GM12891 (cell line): ENCODE measurements at places on chromosomes 13 and 19.

- DNase-seq, result no peak
Observed at GRCh38 chr13:114152285-114152645, 19.8 kb upstream of the RASA3 start.

GRCh38 chr13:93146584-93147297, 79.9 kb upstream of the GPC6 start:
- DNase-seq, result no peak

DNA sequence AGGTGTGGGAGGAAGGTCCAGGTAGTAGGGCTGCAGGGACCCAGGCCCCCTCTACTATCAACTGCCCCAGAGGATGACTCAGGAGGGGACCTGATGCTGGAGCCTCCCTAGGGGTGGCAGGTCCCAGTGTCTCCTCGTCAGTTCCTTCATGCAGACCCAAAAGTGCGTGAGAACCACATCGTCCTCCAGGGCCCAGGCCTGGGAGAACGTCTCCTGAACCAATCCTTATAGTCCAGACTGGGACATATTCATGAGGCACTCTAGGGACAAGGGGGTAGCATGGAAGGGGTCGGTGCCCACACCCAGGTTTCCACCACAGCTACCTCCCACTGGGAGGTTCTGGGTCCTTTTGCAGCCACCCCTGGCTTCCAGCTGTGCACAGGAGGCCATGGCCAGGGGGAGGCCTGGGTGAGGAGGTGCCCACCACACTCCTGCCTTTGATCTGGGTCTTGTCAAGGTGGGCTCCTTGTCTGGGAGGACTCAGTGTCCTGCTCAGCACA, 38.0 kb upstream of the TPM4 start:
- no peak for DNase-seq

DNA sequence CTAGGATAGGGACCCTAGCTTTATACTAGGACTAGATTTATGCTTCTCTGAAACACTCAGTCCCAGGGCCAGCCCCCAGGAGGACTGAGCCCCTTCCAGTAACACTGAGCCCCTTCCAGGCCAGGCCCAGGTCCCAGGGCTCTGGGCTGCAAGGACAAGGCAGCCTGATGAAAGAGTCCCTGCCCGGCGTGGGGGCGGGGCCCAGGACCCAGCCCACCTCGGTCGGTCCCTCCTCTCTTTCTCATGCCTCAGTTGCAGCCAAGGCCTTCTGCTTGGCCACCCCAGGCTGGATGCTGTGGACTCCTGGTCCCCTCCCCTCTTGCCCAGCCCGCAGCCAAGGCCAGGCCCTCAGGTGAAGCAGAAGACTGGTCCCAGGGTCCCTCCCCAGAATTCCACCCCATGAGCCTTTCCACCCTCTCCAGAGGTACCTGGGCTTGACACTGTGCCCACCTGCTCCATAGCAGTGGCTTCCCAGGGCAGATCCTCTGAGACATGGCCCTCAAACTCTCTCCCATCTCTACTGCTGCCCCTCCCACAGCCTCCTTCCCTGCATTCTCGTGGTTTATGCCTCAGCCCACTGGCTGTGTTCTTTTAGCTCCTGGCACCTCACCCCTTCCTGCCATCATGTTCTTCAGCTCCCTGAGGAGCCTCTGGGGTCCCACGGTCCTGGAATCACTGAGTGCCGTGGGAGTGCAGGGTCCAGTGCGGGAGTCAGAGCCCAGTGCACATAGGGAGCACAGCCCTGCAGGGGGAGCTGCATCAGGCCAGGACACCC, 53.6 kb upstream of the C1QTNF9B start:
- DNase-seq, result no peak

- no peak for DNase-seq
Observed at GRCh38 chr13:114313061-114313860, 1.0 kb upstream of the CHAMP1 start.

DNA sequence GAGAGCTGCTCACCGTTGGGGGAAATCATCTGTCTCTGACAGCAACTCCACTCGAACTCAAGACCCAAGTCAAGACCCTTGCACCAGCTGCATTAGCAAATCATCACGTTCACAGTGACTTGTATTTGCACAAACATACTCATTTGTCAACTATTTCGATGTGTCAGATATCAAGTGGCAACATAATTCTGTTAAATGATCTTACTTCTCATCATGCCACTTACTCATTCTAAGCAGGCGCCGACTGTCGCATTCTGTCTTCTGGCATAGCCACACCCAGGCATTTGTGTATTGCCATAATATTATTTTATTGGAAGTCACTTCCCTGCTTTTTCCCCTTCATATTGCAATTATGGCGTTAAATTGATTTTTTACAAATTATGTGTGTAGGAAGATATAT, 23.0 kb upstream of the ATP1A3 start:
- DNase-seq, result no peak

DNA sequence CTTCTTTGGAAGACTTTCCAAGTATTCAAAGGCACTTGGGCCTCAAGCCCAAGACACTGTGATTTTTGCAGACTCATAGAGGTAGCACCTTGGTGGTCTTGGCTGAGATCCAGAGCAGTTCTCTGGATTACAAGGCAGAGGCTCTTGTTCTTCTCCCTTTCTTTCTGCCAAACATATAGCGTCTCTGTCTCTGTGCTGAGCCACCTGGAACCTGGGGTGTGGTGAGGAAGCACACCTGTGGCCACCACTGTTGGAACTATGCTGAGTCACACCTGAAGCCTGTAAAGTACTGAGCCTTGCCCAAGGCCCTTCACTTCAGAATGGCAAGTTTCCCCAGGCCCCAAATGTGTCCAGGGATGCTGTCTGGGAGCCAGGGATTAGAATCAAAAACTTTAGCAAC, 127.5 kb downstream of the FREM2 start:
- DNase-seq, result no peak

DNA sequence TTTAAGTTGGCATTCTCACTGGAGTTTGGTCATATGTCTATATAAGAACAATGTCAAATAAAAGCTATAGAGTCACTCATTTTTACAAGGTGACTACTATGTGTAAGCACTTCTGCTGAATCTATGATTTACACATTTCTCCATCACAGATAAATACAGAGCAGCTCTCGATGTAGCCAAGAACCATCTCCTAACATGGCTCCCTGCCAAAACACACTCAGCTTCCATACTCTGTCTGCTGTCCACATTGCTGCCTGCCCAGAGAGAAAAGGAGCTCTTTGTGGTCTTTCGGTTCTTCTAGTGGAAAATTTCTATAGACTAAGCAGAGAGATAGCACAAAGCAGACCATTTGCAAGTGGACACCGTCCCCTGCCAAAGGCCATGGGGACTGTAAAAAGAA, 190.9 kb upstream of the KLF12 start:
- no peak for DNase-seq
